ENCODE measurements at places on chromosomes 5 and 9.

DNA sequence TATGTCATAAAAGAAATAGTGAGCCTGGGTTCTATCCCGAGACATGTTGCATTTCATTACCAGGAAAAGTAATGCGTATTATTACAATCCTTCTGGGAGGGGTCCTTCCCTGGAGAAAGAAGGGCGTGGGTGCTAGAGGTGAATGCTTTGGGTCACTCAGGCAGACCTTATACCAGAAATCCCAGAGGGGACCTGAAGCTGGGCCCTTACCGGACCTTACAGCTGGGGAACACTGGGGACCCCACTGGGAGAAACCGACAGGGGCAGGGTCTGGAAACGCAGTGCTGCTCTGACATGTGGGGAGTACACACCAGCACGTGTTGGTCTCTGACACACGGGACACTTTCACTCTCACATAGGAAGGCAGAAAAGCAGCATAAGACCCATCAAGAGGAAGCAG, 71.3 kb downstream of the LMNB1 start:
- no peak overlapping the region for H3K4me3 ChIP-seq
- H3K27me3 ChIP-seq: no peaks in the 10 kb centered on the region
- peaks cover 12% of the 10 kb centered on the region for H3K36me3 ChIP-seq
- DNase-seq: no peak

DNA sequence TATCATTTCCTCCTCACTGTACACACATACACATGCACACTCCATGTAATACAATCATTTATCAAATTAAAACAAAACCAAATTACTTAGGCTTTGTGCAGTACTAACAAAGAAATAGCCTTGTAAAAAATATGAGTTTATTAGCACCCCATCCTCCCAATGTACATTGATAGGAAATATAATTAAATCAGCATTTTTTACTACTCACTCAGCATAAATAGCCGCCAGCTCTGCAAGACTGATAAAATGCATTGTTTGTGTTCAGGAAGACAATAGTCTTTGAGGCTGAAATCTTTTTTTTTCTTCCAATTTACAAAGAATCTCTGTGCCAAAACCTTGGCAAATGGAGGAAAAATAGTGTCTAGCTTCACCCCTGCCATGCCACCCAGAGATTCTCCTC, 497.6 kb upstream of the ADAMTS16 start:
- H3K27me3 ChIP-seq: no peaks in the 10 kb centered on the region
- H3K27ac ChIP-seq: no peak overlapping the region
- no peak overlapping the region for H3K4me3 ChIP-seq
- peaks cover 58% of the 10 kb centered on the region for H3K4me1 ChIP-seq
- no peak for DNase-seq
- H3K36me3 ChIP-seq: no peaks in the 10 kb centered on the region

DNA sequence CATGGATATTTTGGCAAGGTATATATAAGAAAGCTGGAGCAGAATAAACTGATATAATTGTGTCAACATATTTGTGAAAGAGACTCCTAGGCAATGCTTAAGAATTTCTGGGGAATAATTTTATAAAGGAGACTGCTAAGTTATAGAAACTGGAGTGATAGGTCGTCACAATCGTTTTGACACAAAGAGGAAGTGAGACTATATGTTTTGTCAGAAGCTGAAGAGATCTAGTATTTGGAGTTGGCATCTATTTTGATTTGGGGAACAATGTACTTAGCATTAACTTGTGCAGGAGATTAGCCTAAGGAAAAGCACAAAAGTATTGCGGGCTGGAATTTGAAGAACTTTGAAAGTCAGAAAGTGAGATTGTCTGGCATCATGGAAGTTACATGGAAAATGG, 582.5 kb downstream of the TAF11L14 start:
- no peaks in the 10 kb centered on the region for H3K27me3 ChIP-seq
- no peaks in the 10 kb centered on the region for H3K36me3 ChIP-seq
- no peak overlapping the region for H3K4me3 ChIP-seq
- H3K4me1 ChIP-seq: no peaks in the 10 kb centered on the region

DNA sequence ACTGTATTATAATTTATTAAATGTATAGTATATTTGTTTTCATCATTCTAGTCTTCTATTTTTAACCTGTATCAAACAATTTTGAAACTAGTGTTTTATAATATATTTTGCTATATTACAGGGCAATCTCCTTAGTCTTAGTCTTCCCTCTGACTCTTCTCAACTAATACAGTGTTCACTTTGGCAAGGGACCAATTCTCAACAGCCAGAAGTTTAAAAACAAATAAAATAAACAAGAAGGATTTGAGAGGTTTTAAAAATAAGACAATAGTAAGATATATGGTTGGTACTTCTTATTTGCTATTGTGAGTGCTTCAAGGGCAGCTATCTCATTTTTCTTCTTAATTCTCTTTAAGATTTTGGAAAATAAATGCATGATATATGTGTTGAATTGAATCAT, 167.2 kb downstream of the RAB3C start:
- no peaks in the 10 kb centered on the region for H3K27me3 ChIP-seq
- H3K4me3 ChIP-seq: no peak overlapping the region
- H3K36me3 ChIP-seq: no peaks in the 10 kb centered on the region
- no peak for DNase-seq

- no peaks in the 10 kb centered on the region for H3K27me3 ChIP-seq
- H3K4me1 ChIP-seq: no peaks in the 10 kb centered on the region
- DNase-seq: peak; percentile 26
- no peaks in the 10 kb centered on the region for H3K36me3 ChIP-seq
- H3K27ac ChIP-seq: no peak overlapping the region
- no peak overlapping the region for H3K4me3 ChIP-seq
These were observed 138.1 kb downstream of the ATPSCKMT start for GRCh38 chr5:10111571-10111970.

DNA sequence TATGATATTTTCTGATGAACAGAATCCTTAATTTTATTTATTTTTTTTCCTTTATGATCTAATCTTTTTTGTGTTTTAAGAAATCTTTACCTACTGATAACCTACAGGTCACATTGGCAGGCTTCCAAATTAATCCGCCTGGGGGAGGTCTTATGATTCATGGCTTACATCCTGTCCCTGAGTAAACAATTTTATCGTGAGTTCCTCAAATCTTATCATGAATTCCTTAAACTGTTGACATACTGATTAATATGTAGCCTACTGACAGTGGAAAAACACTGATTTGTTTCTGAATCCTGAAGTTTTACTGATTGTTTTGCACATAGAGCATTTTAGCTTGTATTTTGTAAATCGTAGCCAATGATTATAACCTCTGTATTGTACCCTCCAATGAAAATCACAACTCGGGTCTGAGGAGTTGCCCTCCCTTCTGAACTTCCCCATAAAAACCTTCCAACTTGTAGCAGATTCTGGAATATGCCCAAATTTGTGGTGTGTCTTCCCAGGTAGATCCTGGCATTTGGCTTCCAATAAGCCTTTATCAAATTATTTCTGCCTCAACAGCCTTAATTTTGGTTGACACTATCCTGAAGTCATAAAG, 105.6 kb downstream of the VCAN start:
- H3K4me1 ChIP-seq: no peaks in the 10 kb centered on the region
- H3K4me3 ChIP-seq: no peak overlapping the region
- no peak overlapping the region for H3K27ac ChIP-seq
- no peak for DNase-seq
- no peaks in the 10 kb centered on the region for H3K27me3 ChIP-seq

DNA sequence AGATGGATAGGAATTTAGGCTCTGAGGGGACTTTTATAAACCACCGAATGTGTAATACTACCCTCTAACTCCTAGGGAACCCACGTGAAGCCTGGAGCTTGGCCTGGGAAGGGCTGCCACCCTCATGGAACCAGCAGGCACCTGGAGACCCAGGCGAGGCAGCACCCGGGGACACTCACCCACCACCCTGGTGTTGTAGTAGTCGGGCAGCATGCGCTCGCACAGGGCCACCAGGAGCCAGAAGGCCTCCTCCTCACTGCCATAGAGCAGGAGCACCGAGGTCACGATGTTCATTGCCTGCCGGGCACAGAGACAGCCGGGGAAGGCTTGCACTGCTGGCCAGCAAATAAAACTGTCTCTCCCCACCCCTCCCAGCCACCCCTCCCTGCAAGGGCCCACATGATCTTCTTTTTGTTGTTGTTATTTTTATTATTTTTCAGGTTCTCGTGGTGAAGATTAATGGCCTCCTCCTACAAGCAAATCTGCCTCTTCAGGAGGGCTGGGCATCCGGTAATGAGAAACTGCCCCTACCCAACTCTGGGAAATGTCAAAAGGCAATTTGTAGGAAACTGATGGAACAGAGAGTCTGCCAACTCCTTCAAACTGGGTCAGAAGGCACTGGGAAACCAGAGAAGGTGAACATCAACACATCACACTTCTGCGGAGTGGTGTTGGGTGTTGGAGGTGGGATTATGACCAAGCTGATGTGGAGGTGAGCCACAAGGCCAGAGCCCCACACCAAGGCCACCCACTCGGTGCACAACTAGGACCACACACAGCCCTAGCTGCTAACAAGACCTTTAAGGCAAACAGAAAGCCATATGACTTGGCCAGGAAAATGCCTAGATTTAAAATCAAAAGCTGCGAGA, 17.4 kb upstream of the MRNIP start:
- DNase-seq: no peak
- no peaks in the 10 kb centered on the region for H3K27me3 ChIP-seq
- no peak overlapping the region for H3K4me3 ChIP-seq
- H3K4me1 ChIP-seq: no peaks in the 10 kb centered on the region

DNA sequence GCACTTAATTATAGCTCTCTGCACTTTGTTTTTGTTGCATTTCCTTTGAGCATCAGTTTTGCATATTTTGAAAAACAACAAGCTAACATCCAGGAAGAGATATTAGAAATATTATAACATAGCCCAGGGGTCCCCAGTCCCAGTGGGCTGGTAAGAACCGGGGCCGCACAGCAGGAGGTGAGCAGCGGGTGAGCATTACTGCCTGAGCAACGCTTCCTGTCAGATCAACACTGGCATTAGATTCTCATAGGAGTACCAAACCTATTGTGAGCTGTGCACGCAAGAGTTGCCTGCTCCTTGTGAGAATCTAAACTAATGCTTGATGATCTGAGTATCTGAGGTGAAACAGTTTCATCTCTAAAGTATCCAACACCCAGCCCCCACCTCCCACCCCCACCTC, 675.9 kb upstream of the ZNF608 start:
- H3K27ac ChIP-seq: no peak overlapping the region
- no peaks in the 10 kb centered on the region for H3K4me1 ChIP-seq
- no peaks in the 10 kb centered on the region for H3K27me3 ChIP-seq
- DNase-seq: no peak
- no peak overlapping the region for H3K4me3 ChIP-seq

GRCh38 chr5:133430095-133430494, 182.2 kb downstream of the FSTL4 start:
- H3K27me3 ChIP-seq: peaks cover 16% of the 10 kb centered on the region
- H3K4me3 ChIP-seq: no peak overlapping the region
- no peak overlapping the region for H3K27ac ChIP-seq

- peak; percentile 12 for DNase-seq
- peaks cover 13% of the 10 kb centered on the region for H3K4me1 ChIP-seq
- H3K27me3 ChIP-seq: no peaks in the 10 kb centered on the region
- H3K27ac ChIP-seq: peak overlapping the region; percentile 77
These were observed 240.6 kb downstream of the EFNA5 start for GRCh38 chr5:107430071-107430625.

GRCh38 chr9:124372038-124372437, 43.2 kb downstream of the PSMB7 start:
- H3K36me3 ChIP-seq: peaks cover 12% of the 10 kb centered on the region
- DNase-seq: no peak
- H3K4me3 ChIP-seq: no peak overlapping the region
- no peak overlapping the region for H3K27ac ChIP-seq
- H3K4me1 ChIP-seq: no peaks in the 10 kb centered on the region

- no peak overlapping the region for H3K4me3 ChIP-seq
- no peaks in the 10 kb centered on the region for H3K36me3 ChIP-seq
- DNase-seq: no peak
- H3K27ac ChIP-seq: no peak overlapping the region
- no peaks in the 10 kb centered on the region for H3K27me3 ChIP-seq
These were observed 122.1 kb upstream of the DAPK1 start for GRCh38 chr9:87375397-87376073.

DNA sequence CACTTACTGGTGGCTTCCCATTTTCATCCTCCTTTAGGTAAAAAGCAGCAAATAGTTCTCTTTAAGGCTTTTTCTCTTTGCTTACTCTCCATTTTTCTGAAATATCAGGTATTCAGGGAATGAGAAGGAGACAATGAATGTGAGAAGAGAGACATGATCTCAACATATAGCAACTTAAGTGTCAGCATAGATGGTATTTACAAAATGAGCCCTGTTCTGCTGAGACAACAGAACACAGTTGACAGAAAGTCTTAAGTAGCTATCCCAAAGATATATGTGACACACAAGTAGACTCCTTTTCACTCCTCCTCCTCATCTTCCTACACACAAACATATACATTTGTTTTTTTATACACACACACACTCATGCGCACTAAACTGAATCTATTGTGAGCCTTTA, 649.3 kb upstream of the WWC1 start:
- no peaks in the 10 kb centered on the region for H3K36me3 ChIP-seq
- DNase-seq: no peak
- H3K27ac ChIP-seq: no peak overlapping the region
- no peaks in the 10 kb centered on the region for H3K4me1 ChIP-seq
- H3K4me3 ChIP-seq: no peak overlapping the region

DNA sequence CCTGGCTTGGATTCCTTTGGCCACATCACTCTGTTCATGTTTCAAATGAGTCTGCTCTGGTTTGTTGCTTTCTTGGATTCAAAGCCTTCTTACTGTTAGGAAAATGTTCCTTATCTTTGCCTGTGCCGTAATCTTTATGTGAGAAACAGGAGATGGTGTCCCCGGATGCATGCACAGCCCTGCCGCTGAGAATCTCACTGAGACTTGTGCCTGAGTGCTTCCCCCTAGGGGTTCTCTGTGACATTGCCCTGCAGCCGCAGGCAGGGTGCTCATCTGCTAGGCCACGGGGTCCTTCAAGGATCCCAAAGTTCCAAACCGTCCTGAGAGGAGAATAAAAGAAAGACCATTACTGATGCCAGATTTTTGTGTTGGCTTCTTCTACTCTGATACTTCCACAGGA, 81.4 kb upstream of the ANKRD55 start:
- no peaks in the 10 kb centered on the region for H3K36me3 ChIP-seq
- H3K27ac ChIP-seq: no peak overlapping the region
- peaks cover 9% of the 10 kb centered on the region for H3K27me3 ChIP-seq
- DNase-seq: no peak
- H3K4me3 ChIP-seq: no peak overlapping the region
- H3K4me1 ChIP-seq: no peaks in the 10 kb centered on the region

- H3K4me1 ChIP-seq: no peaks in the 10 kb centered on the region
- no peak overlapping the region for H3K27ac ChIP-seq
- DNase-seq: no peak
- no peak overlapping the region for H3K4me3 ChIP-seq
- H3K36me3 ChIP-seq: no peaks in the 10 kb centered on the region
- no peaks in the 10 kb centered on the region for H3K27me3 ChIP-seq
These were observed 243.4 kb upstream of the RAI14 start for GRCh38 chr5:34412736-34413135.

GRCh38 chr5:61018062-61018461, 73.1 kb downstream of the NDUFAF2 start:
- no peaks in the 10 kb centered on the region for H3K36me3 ChIP-seq
- no peak overlapping the region for H3K4me3 ChIP-seq
- no peaks in the 10 kb centered on the region for H3K27me3 ChIP-seq
- no peaks in the 10 kb centered on the region for H3K4me1 ChIP-seq
- DNase-seq: no peak
- no peak overlapping the region for H3K27ac ChIP-seq

GRCh38 chr5:157323107-157323706, 57.3 kb downstream of the CYFIP2 start:
- no peaks in the 10 kb centered on the region for H3K4me1 ChIP-seq
- H3K27me3 ChIP-seq: no peaks in the 10 kb centered on the region
- no peak overlapping the region for H3K27ac ChIP-seq
- peak; percentile 26 for DNase-seq
